ENCODE measurements at places on chromosomes 2 and 18.

- DNase-seq, result peak; percentile 74
These were observed 6.3 kb downstream of the C2orf81 start for GRCh38 chr2:74414881-74415761.

- no peak for DNase-seq
These were observed 134.7 kb downstream of the UBR3 start for GRCh38 chr2:169961911-169962310.

DNA sequence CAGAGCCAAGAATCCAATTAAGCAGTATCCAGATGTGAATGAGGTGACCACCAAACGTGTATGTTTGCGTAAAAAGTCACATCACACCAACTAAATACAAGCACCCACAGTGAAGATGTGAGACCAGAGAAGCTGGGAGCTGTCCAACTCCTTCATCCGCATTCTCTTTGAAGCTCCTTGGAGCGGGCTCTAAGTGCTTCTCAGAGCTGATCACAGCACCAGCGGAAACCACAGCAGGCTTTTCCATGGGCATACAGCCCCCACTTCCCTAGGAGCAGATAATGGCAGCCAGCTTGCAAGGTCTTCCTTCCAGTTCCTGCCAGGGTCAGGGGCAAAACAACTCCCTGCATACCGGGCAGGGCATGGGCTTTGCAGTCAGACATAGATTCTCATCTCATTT lies 36.4 kb downstream of the REEP1 start:
- DNase-seq, result no peak

DNA sequence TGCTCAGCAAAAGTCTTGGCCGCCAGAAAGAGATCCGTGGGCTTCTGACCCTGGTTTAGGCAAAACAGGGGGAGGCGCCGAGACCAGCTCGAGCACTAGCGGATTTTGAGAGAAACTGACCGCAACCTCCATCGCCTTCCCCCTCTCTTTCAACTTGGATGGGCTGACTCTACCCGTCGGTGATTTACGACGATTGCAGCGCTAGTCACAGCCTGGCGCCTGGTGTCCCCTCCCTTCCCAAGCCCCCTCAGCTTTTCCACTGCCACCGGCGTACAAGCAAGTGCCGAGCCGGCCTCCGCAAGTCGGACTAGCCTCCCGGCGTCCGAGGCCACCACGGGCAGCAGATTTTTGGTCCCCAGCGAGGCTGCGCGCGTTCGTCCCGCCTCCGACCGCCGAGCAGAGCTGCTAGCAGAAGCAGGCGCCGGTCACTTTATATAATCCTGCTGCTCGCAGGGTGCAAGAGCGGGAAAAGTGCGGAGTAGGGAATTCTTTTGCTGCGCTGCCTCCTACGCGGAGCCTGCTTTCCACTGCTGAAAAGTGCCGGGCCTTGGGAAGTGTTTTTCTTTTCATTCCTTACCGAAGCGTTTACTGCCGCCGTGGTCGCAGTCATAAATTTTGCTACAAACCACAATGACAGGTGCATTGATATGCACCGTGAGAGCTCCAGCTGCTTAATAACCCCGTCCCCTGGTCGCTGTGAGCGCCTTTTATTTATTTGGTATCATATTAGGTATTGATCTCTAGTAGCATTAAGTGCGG lies 7.7 kb downstream of the HOXD3 start:
- no peak for DNase-seq

DNA sequence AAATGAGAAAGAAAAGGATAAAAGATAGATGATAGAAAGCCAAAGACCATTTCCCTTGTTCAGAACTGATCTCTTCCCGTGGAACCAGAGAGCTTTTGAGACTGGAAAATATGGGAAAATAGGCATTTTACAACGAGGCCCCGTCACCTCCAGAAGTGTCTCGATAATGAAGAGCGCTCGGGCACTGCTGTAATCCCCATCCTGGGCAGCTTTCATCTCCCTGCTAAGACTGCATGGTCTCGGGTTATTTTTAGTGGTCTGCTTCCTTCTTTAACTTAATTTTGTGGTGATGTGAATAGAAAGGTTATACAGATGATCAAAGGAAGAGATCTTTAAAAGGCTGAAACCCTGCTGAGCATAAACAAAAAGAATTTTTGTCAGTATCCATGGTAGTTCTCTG lies 176.6 kb downstream of the METTL4 start:
- DNase-seq, result no peak

DNA sequence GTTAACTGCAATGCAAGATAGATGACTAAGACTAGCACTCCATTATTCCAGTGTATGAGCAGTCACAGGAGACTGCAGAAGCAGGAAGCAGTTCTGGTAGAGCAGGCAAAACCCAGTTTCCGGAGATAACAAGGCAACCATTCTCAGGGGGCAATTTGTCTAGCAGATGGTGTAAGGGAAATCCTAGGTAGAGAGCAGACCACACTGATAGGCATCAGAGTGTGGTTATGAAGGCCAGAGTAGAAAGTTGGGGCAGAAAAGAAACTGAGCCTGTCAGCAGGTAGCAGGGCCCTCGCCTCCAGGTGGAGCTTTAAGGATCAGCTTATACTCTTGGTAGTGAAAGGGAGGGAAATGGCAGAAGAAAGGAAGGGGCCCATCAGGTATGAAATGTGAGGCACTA lies 164.4 kb downstream of the PDE11A start:
- no peak for DNase-seq

DNA sequence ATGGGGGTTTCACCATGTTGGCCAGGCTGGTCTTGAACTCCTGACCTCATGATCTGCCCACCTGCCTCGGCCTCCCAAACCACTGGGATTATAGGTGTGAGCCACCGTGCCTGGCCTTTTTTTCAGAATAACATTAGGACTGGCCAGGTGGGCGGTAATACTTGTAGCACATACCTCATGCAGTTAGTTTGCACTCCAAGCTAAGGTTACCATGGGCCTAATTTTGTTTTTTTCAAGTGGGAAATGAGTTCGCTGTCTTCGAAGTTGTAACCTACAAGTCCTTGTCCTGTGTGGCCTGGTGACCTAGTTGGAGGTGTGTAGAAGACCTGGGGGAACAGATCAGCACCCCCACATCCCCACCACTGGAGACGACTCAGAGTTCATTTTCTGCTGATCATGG lies 74.8 kb downstream of the LYPD1 start:
- DNase-seq, result no peak
